SJSA1 (cell line): ENCODE measurements at places on chromosomes 1 and 21.

DNA sequence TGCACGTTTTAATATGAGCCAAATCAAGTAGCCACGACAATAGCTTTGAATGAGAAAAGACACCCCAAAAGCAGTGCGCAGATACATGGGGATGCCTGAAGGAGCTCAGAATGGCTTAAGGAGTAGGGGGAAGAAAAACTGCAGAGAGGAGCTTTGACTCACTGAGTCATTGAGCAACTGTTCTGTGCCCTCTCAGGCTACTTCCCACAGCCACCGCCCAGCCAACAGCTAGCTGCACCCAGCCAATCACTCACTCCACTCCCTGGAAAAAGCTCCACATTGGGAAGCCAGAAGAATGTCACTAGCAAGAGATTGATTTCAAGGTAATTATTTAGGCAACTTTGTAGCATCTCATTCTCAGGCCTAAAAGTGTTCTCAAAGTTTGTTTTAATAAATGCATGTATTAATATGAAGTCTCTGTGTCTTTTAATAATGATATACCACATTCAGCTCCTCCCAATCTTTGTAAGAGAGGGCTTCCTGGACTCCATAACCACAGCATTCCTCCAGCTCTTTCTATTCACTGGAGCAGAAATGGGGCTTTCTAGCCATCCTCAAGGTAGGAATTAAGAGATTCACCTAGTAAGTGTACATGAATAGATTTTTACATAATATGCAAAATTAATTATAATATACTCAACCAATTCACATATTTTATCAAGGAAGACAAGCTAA lies 16.8 kb downstream of the DUSP10 start:
- DNase-seq = no peak

GRCh38 chr21:32921632-32922230 lies 104.0 kb upstream of the OLIG2 start:
- no peak for DNase-seq

DNA sequence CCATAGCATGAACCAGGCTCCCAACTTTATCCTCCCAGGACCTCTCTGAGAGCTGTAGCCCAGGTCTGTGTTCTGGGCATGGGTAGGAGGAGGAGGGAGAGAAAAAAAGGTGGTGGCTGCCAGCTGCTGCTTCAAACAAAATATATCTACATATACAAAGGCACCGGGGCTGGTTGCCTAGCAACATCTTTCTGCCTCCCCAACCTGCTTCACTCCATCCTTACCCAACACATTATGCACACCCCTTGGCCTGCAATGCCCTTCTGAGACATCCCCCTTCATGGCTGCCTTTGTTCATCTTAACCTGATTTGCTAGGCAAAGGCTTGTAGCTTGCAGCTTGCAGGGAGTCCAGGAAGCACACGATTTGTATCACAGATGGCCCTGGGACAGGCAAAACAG lies 27.2 kb upstream of the ATP1A1 start:
- no peak for DNase-seq

GRCh38 chr1:32465578-32465933 lies 684 bp downstream of the ZBTB8B start:
- DNase-seq = no peak

DNA sequence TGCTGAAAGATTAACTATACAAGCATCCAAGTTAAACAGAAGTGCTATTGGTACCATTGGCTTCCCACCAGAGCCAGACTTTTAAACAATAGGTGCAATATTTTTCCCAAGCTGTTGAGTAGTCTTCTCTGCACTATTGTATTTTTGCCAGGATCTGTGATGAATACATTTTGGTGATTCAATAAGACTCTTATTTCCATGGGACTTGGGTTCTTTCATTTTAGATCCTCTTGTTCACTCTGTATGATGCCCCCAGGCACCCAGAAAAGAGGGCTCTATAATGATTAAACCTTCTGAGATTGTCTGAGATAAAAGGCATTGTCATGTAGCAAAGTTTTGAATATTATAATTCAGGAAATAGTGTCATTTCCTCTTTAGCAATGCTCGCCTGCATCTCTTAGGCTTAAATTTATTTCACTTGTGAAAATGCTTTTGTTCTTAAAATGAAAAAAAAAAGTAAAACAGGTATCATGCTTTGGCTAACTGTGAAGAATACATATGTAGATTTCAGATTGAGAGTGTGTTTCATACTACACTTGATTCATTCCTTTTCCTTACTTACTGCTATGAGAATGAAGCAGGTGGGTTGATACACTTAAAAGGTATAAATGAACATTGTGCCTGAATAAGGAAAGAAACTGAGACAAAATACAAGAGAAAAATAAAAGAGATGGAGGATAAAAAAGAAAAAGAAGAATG lies 275.0 kb downstream of the HMCN1 start:
- DNase-seq = no peak

DNA sequence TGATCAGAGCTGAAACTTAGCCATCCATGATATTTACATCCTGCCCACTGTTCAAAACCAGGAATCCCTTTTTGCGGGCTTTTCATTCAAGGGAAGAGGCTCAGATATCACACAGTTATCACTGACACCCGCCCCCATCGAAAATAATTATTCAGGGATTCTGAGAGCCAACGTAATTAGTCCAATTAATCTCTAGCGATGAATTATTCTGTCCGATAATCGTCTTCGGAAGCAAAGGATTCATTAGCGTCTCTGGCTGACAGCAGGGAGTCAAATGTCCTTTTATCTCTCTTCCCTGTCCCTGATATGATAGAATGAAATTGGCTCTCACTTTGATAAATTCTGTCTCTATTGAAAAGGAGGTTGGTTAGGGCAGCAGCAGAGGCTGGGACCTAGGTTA lies 140.4 kb upstream of the IPO9 start:
- no peak for DNase-seq

DNA sequence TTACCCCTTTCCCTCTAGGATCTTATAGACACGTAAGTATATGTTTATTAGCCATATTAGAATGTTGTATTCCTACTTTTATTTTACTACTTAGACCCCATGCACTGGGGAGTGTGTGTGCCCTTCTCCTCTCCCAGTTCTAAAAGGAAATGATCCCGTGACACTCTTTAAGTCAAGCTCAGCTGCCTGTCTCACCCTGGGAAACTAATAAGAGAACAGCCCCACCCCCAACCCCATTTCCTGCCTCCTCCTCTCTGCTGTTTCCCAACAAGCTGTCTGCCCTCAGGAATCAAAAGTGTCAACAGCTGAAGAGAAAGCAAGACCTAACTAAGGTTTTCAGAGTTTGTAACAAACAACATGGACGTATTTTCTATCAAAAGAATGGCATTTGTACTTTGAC lies 92.6 kb upstream of the VAV3 start:
- no peak for DNase-seq

GRCh38 chr1:17588048-17588871 lies 48.8 kb downstream of the ARHGEF10L start:
- peak; percentile 74 for DNase-seq

- DNase-seq = peak; percentile 60
These were observed 183.0 kb downstream of the CYYR1 start for GRCh38 chr21:26389971-26390641.

DNA sequence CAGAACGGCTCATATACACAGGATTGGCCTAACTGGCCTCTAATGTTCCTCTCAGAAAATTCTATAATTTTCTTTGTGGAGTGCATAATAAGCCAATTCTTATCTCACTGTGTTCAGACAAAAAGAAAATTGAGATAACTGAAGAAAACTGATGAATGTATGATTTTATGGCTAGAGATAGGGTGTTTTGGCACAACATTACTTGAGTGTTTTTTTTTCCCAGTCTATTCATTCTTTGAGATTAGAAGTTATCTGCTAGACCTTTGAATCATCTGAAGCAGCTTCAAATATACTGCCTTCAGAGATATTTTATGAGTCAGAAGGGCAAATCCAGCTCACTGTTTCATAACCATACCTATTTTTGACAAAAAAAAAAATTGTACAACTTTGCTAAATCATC lies 85.6 kb downstream of the VAV3 start:
- DNase-seq = no peak

DNA sequence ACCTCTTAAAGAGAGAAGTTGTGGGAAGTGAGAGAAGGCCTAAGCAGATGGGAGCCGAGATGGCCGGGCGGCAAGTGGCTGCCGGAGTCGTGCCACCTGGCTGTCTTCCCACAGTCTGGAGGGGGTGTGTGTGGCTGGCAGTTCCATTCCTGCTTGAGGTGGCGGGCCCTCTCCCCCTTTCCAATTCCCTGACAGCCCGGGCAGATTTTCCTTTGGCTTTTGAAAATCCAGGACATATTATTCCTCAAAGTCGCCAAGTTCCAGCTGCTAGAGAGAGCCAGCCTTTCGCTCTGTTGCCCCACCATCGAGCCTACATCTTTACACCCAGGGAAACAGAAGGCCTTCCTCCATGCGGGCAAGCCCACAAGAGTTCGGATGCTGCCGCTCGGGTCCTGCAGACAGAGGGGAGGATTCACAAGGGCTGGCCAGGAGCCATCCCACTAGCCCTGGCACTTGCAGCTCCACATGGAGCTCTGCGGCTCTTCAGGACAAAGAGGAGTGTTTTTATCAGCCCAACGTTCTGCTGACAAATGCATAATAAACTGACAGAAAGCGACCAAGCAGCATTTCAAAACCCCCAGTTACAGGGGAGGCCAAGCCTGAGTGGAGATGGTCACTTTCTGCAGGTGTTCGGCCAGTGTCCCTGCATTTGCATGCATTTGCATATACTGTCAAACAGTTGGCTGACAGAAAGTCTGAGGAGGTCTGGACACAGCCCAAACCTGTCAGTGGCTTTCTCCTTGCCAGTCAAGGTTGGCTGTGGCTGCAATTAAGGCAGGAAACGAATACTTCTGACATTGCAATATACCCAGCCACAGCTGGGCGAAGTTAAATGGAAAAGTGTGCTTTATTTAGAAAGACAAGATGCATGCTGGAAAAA lies 45.9 kb downstream of the OLIG1 start:
- DNase-seq = no peak

- no peak for DNase-seq
These were observed 500.7 kb upstream of the NFIA start for GRCh38 chr1:60581455-60582220.

DNA sequence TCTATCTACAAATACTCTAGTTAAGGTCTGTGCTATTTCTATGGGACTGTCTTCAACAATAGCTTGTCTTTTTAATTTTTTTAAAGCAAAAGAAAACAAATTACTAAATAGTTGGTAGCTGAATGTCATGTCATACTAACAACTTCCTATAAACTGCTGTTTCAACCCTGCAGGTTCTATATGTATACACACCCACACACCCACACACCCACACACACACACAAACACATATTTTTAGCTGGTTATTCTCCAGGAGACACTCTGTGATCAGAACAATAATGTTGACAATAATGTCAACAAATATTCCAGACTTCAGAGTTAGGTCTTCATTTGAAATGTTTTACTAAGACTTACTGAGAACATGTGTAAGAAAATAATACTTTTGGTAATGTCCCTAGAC lies 66.7 kb downstream of the AK5 start:
- no peak for DNase-seq

- no peak for DNase-seq
These were observed 157.1 kb upstream of the NRIP1 start for GRCh38 chr21:15221799-15222386.

DNA sequence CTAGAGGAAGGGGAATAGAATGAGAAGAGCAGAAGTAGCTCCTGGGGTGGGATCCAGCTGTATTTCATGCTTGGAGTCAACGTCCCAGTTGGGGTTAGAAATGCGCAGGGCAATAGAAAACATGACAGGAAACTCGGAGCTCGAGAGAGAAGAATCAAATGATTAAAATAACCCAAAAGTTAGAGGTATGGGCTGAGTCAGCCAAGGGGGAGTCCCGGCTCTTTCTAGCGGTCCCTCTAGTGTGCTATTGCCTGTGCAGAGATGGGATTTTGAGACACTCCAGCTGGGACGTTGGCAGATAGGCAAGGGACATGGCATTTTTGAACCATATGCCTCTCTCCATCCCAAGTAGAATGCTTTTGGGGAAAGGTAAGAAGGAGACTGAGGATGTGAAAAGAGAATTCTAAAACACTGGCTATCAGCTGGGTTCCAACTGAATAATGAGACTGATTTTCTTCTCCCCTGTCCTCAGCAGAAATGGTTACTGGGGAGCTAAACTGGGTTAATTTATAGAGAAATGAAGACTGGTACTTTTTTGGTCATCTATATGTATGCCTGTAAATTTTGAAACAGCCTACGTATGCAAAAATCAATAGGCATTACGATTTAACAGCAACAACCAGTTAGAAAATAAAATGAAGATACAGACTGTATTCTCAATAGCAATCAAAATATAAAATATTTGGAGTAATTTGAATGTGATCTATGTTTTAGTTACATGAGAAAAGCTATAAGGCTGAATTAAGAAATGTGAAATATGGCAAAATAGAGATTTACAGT lies 7.0 kb upstream of the VPS26C start:
- DNase-seq = no peak

GRCh38 chr1:114079596-114080190 lies 74.0 kb downstream of the SYT6 start:
- no peak for DNase-seq

DNA sequence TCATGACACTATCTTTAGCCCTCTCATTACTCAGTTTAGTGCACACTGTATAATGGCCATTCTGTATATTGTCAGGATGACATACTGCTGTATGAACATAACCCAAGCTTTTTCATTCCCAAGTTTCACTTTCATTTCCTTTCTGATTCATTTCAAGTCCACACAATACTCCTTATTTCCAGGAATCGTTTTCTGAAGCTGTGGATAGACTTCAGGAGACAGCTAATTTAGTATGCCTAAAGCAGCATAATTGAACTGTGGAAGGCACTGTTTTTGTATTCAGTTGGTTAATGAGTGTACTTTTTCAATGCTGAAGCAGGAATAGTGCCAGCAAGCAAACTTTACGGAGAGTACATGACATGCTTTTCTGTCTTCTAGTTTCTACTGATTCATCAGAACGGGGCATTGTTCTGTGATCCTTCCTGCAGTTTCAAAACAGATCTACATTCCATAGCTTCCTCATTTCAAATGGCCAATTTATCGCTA lies 578.5 kb upstream of the ZP4 start:
- DNase-seq = peak; percentile 66

DNA sequence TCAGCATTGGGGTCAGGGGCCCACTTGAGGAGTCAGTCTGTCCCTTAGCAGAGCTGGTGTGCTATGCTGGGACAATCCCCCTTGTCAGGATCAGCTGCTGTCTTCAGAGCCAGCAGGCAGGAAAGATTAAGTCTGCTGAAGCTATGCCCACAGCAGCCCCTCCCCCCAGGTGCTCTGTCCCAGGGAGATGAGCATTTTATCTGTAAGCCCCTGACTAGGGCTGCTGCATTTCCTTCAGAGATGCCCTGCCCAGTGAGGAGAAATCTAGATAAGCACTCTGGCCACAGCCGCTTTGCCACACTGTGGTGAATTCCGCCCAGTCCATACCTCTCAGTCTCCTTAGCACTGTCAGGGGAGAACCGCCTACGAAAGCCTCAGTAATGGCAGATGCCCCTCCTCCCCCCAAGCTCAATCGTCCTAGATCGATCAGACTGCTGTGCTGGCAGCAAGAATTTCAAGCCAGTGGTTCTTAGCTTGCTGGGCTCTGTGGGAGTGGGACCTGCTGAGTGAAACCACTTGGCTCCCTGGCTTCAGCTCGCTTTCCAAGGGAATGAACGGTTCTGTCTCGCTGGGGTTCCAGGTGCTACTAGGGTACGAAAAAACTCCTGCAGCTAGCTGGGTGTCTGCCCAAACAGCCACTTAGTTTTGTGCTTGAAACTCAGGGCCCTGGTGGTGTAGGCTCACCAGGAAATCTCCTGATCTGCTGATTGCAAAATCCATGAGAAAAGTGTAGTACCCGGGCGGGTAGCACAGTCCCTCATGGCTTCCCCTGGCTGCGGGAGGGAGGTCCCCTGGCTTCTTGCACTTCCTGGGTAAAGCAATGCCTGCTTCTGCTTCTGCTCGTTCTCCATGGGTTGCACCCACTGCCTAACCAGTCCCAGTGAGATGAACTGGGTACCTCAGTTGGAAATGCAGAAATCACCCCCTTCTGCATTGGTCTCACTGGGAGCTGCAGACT lies 25.1 kb upstream of the TP53BP2 start:
- DNase-seq = no peak
